ENCODE measurements at places on chromosomes 13 and 19. TPM values are rescaled to one million over a fixed set of nuclear protein-coding genes. Genes with fewer than 3 reads are reported as not detected.
A peak's percentile ranks its signal among the peaks of the same experiment; 100 is the strongest.

DNA sequence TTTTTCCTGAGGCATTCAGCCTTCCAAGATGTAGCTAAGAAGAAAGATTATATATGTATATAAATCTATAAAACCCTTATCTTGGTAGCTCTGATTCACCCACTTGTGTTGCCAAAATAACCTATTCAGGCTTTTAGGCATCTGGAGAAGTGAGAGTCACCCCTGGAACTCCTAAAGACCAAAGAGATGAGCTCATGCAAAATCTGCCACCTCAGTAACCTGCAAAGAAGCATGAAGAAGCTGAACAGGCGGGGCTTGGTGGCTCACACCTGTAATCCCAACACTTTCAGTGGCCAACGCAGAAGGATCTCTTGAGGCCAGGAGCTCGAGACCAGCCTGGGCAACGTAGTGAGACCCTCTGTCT, 393.7 kb downstream of the FOXO1 start:
- H3K27ac ChIP-seq = peak overlapping the region; percentile 29
- no peak for DNase-seq
- H3K4me3 ChIP-seq = no peak overlapping the region
- H3K4me1 ChIP-seq = peaks cover 5% of the 10 kb centered on the region

GRCh38 chr13:113852536-113853517, 11.0 kb downstream of the GAS6 start:
- DNase-seq = no peak
- H3K4me3 ChIP-seq = no peak overlapping the region
- peak overlapping the region; percentile 1 for H3K27ac ChIP-seq
- H3K36me3 ChIP-seq = no peaks in the 10 kb centered on the region
- H3K4me1 ChIP-seq = peaks cover 29% of the 10 kb centered on the region

DNA sequence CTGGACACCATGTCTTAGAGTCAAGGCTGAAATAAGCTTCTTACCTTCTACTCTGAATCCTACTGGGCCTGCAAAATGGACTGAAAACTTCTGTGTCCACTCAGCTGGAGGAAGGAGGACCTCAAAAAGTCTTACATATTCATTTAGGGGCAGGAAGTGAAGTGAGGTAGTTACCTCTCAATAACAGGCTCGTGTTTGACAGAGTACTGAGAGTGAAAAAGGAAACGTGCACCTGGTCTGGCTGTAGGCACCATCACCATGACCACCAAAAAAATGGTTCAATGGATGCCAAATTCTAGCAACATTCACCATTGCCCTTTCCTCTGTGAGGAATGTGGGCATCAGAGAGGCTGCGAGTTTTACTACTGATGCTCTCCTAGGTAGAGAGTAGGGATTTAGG, 176.2 kb downstream of the RFC3 start:
- no peak overlapping the region for H3K4me3 ChIP-seq
- no peaks in the 10 kb centered on the region for H3K27me3 ChIP-seq
- no peaks in the 10 kb centered on the region for H3K4me1 ChIP-seq
- no peak overlapping the region for H3K27ac ChIP-seq
- no peak for DNase-seq

DNA sequence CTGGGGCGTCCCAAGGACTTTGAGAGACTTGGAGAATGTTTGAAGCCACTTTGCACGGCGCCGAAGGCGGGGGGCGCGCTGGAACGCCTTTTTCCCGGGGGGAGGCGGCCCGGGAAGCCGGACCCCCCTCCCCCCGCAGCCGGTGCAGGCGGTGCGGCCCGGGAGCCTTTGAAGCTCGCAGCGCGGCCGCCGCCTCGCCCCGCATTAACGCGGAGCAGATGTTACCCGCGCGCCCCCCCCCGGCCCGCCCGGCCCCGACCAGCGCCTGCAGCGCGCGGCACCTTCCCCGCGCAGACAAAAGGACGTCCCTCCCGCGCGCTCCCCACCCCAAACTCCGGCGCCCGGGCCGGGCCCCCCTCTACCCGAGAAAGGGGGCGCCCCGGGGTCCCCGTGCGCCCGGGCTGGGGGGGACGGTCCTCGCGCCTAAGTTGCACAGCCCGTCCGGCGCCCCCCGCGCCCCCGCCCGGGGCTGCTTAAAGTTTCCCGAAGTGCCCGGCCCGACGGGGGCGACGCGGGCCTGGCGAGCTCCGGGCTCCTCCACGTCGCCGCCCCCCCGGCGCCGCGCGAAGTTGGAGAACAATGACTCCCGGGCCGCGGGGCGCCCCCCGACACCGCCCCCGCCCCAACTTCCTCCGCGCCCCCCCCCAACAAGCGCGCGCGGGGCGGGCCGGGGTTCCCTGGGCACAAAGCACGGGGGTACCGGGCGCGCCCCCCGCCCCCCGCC, 685 bp downstream of the TCF3 start:
- no peaks in the 10 kb centered on the region for H3K36me3 ChIP-seq
- peaks cover 15% of the 10 kb centered on the region for H3K4me1 ChIP-seq
- peak; percentile 75 for DNase-seq
- peak overlapping the region; percentile 98 for H3K4me3 ChIP-seq
- H3K27me3 ChIP-seq = no peaks in the 10 kb centered on the region

GFY gene
- polyA plus RNA-seq = not detected

GRCh38 chr13:111145506-111145905, 30.4 kb downstream of the ARHGEF7 start:
- no peaks in the 10 kb centered on the region for H3K4me1 ChIP-seq
- DNase-seq = no peak
- no peaks in the 10 kb centered on the region for H3K36me3 ChIP-seq
- no peak overlapping the region for H3K27ac ChIP-seq
- no peak overlapping the region for H3K4me3 ChIP-seq

COX6B2 gene
- polyA plus RNA-seq = 4.5 TPM

DNA sequence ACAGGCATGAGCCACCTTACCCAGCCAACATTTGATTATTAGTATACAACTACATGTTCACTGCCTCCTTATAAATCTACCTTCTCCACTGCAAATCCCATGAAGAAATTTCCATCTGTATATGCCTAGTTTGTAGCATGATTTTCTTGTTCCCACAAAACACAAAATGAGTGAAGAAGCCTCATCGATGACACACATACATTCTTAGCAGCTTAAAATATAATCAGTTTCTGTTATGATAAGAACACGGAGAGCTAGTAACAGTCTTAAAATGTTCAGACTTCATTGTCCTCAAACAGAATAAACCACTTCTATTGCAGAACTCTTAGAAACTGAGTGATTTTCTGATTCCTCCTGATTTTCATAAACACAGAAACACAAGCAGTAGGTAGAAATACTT, 740.5 kb downstream of the PCDH9 start:
- H3K36me3 ChIP-seq = no peaks in the 10 kb centered on the region
- H3K4me3 ChIP-seq = no peak overlapping the region
- H3K27me3 ChIP-seq = no peaks in the 10 kb centered on the region
- no peak for DNase-seq
- no peak overlapping the region for H3K27ac ChIP-seq

- H3K4me1 ChIP-seq = peaks cover 7% of the 10 kb centered on the region
- H3K27me3 ChIP-seq = no peaks in the 10 kb centered on the region
- no peak overlapping the region for H3K4me3 ChIP-seq
- DNase-seq = no peak
Measured at GRCh38 chr19:44735011-44735410, 13.5 kb upstream of the BCL3 start.

DNA sequence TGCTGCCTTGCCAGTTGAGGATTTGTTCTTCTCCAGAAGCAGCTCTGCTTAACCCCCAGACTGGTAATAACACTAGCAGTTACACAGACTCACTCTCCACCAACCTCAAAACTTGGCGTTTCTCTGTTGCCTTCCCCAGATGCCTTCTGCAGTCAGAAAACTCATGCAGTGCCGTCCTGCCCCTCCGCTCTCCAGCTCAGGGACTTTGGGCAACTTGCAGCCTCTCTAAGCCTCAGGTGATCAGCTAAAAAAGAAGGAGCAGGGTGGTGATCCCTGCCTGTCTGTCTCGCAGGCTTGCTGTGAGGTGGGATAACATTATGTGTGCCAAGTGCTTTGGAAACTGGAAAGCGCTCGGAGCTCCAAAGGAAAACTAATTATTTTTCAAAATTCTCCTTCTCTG, 391.6 kb downstream of the HS6ST3 start:
- no peaks in the 10 kb centered on the region for H3K4me1 ChIP-seq
- no peaks in the 10 kb centered on the region for H3K27me3 ChIP-seq
- DNase-seq = no peak
- H3K36me3 ChIP-seq = no peaks in the 10 kb centered on the region
- no peak overlapping the region for H3K27ac ChIP-seq

- no peak for DNase-seq
- H3K27ac ChIP-seq = no peak overlapping the region
- H3K36me3 ChIP-seq = no peaks in the 10 kb centered on the region
- H3K4me1 ChIP-seq = no peaks in the 10 kb centered on the region
Measured at GRCh38 chr13:66369666-66370065, 860.5 kb downstream of the PCDH9 start.

- H3K27ac ChIP-seq = no peak overlapping the region
- peaks cover 28% of the 10 kb centered on the region for H3K27me3 ChIP-seq
- H3K4me1 ChIP-seq = peaks cover 5% of the 10 kb centered on the region
Measured at GRCh38 chr19:17605761-17606589, 50.5 kb downstream of the COLGALT1 start.

DNA sequence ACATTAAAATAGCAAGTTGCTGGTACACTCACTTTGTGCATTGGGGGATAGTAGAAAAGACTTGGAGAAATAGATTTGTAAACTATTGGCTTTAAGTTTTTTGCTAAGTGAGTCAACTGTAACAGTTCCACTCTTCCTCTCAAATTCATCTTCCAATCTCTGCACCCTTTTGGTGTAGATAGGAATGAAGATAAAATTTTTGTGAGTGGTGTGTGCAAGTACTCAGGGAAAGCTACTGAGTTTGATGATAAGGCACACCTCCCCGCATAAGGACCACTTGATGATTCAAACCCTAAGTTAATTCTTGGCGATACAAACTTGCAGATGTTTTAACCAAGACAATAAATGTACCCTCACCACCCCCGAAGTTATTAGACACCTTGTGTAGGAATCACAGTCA, 168.3 kb upstream of the SLITRK1 start:
- no peak overlapping the region for H3K4me3 ChIP-seq
- DNase-seq = no peak
- no peaks in the 10 kb centered on the region for H3K36me3 ChIP-seq
- no peaks in the 10 kb centered on the region for H3K4me1 ChIP-seq
- no peaks in the 10 kb centered on the region for H3K27me3 ChIP-seq

DNA sequence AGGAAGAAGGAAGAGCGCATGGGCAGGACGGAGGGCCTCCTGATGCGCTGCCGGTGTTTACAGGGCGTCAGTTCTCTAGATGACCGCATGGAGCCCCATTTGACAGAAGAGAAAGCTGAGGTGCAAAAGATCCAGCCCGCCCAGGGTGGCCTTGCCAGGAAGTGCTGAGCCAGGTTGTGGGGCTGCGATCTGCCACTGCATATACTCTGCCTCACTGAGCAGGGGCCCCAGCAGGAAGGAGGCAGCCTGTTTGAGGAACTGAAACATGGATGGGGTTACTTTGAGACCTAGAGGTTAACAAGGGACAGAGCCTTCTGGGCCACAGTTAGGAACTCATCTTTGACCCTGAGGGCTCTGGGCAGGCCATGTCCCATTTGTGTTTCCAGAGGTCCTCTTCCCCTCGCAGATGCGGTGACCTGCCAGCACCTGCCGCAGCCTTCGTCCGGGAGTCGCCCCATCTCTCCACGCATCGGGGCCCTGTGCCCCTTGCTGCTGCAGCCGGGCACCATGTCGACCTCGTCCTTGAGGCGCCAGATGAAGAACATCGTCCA, 3.2 kb downstream of the EPN1 start:
- peak overlapping the region; percentile 90 for H3K27ac ChIP-seq
- no peaks in the 10 kb centered on the region for H3K36me3 ChIP-seq
- no peak overlapping the region for H3K4me3 ChIP-seq
- H3K4me1 ChIP-seq = peaks cover 32% of the 10 kb centered on the region

COL4A2 gene
- 220 TPM for polyA plus RNA-seq

DIRAS1 gene
- polyA plus RNA-seq = 2.0 TPM
